ENCODE measurements at places on chromosomes 2 and 18. TPM values are rescaled to one million over a fixed set of nuclear protein-coding genes. Genes with fewer than 3 reads are reported as not detected.

The ARHGEF33 gene
- 0.71 TPM for total RNA-seq

The AKAIN1 gene
- not detected for total RNA-seq

The PLGLB1 gene
- total RNA-seq: not detected

The ABCB11 gene
- total RNA-seq: 2.1 TPM

The MEP1B gene
- total RNA-seq: not detected

The TMEM198 gene
- 5.9 TPM for total RNA-seq

The SP9 gene
- total RNA-seq: not detected

- no peak for DNase-seq
Observed at GRCh38 chr2:32464431-32464830, 107.6 kb downstream of the BIRC6 start.

GRCh38 chr2:238897911-238898311, 50.0 kb downstream of the TWIST2 start:
- no peak for DNase-seq

DNA sequence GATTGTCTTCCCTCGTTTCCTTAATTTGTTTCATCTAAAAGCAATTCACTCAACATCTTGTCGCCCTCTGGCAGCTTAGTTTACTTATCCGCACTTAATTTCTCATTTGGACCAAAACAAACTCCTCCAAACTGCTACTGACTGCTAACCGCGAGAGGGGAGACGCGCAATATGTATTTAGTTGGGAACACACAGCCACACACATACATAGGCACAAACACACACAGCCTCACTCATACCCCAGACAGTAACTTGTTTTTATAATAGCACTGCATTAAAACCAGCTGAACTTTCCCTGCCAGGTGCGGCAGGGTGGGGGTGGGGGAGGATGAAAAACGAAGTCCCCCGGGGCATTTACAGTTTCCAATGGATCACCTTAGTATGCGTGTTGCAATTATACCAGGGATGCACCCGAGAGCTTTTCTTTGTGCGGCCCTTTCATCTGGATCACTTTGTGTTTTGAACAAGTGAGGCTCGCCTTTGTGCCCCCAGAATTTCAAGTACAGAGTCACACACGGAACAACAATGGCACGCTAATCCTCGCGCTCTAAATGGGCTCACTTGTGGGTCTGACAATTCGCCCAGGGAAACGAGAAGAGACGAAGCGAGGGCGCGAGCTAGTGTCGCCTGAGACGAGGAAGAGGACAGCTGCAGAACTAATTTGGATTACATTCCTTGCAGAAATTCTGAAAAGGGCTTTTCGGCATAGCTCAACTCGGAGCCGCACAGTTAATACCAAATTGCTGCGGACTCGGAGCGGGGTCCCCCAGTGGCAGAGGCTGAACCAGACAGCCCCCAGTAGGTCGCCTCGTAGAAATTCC, 2.4 kb downstream of the ERBB4 start:
- no peak for DNase-seq

DNA sequence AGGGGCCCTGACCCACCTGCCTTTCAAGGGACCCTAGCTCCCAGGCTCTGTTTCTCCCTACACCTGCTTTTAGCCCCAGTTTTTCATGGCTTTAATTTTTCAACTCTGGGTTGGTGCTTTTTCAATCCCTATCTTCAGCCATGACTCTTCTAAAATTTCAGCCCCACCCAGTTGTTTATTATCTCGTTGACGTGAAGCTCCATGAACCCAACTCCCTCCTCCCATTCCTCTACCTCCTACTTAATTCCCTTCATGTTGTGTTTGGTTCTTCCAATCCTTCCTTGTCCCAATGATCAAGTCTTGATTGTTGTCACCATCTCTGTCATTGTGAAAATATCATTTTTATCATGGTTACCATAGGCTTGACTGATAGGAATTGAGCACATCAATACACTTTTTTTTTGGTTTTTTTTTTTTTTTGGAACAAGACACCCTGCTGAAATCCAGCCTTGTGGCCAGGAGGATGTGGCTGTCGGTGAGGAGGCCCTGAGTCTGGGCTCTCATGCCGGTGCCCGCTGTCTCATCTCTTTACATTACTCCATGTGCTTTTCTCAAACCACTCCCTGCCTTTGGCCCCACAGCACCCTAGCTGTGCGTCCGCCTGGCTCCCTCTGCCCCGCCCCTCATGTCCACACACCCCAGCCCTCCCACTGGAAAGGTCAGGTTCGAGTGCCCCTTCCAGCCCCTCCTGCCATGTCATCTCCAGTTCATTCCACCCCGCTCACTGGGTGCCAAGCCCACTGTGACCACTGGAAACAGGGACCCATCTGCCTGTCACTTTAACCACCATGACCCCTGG, 39.3 kb downstream of the NAPG start:
- DNase-seq: no peak

DNA sequence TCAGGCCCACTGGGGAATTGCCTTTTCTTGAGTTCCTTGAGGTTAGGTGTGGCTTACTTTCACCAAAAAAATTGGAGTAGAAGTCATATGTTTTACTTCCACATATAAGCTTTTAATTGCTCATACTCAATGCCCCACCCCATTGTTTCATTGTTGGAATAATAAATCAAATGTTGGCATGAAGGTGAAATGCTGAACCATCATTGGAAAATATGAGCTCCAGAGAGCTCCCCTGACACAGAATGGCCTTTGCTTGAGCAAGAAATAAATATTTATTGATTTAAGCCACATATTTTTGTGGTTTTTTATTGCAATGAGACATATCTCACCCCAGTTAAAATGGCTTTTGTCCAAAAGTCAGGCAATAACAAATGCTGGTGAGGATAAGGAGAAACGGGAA, 167.3 kb upstream of the SRD5A2 start:
- no peak for DNase-seq

DNA sequence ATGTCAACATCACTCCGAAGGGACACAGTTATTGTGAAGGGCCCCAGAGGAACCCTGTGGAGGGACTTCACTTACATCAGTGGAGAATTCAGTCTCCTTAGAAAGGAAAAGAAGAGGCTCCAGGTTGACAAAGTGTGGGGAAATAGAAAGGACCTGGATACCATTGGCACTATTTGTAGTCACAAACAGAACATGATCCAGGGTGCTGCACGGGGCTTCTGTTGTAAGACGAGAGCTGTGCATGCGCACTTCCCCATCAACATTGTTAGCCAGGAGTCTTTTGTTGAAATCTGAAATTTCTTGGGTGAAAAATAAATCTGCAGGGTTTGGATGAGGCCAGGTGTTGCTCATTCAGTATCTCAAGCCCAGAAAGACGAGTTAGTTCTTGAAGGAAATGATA, 2.4 kb upstream of the ALPK2 start:
- DNase-seq: no peak

- DNase-seq: no peak
Observed at GRCh38 chr18:74303936-74304335, 11.7 kb upstream of the C18orf63 start.

DNA sequence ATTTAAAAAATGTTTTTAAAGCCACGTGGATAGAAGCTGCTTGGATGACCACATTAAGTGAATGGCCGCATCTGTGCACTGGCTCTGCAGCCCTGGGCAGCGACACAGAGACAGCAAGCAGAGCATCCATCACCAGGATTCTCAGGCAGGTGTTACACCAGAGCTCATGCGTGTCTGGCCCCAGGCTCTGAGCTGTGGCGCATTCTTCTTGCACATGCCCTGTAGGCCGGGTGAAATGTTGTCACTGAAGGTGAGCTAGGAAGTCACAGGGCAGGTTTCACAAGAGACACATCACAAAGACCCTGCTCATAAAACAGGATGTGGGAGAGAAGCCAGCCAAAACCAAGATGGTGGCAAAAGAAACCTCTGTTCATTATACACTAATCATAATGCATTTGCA, 8.4 kb upstream of the PXDN start:
- DNase-seq: no peak

DNA sequence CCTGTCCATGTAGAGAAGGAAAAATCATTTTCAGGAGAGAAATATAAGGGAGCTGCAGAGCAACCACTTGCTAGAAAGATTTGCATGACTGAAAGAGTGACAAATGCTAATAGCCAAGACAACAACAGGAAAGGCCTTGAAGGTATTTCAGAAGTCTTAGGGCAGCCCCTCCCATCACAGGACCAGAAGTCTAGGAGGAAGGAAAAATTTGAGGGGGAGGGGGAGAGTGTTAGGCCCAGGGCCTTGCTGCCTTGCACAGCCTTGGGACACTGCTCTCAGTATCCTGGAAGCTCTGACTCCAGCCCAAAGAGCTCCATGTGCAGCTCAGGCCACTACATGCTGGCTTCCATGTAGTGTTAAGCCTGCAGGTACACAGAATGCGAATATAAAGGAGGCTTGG, 266.9 kb downstream of the GLI2 start:
- no peak for DNase-seq
